Activated T-cell treated with anti-CD3 and anti-CD28 coated beads, Interleukin-2, amount 50 U/mL, for 72 hours (primary cell): ENCODE measurements at places on chromosomes 4 and X. TPM values are rescaled to one million over a fixed set of nuclear protein-coding genes. Genes with fewer than 3 reads are reported as not detected.

DNA sequence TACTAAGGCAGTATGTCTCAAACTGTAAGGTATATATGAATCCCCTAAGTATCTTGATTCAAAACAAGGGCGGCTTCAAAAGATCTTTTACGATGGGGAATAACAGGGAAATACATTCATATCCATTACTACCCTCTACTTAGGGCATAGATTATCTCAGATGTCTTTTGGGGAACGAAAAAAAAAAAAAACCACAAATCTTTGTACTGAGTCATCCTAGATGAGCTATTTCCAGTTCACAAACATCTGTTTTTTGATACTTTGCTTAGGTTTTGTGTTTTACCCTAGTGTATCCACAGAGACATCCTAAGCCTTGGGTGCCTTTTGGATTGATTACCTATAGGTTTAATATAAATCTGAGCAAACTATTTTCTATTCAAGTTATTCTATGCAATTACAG is 457.2 kb downstream of the NLGN4X start:
- DNase-seq: no peak

CSN2 gene
- total RNA-seq: not detected

GPC4 gene
- not detected for total RNA-seq

GRCh38 chr4:2256781-2257191 is 5.1 kb downstream of the MXD4 start:
- no peak for DNase-seq

MBNL3 gene
- 18.6 TPM for total RNA-seq

GRCh38 chr4:137678796-137679195 is 146.5 kb upstream of the PCDH18 start:
- no peak for DNase-seq

DNA sequence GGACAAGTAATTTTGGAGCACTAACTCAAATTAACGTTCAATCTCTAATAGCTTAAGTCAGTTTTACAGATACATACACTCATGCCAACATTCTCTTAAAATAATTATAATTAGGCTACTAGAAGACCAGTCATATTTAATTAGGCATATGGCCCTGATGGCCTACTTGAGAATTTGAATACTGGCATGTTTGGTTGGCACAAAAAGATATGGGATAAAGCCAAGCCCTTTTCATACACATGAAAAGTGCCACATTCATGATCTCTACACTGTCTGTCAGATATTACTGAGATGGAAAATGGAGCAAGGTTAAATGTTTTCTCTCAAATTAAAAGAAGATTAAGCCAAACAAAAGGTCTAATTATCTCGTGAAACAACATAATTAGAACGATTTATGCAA is 1091.0 kb downstream of the C4orf33 start:
- DNase-seq: no peak

HTN3 gene
- not detected for total RNA-seq

- no peak for DNase-seq
Measured at GRCh38 chrX:155877288-155877687, 3.9 kb upstream of the VAMP7 start.

BEND4 gene
- total RNA-seq: 0.41 TPM

SUPT20HL1 gene
- total RNA-seq: not detected

CORIN gene
- 0.29 TPM for total RNA-seq

DNA sequence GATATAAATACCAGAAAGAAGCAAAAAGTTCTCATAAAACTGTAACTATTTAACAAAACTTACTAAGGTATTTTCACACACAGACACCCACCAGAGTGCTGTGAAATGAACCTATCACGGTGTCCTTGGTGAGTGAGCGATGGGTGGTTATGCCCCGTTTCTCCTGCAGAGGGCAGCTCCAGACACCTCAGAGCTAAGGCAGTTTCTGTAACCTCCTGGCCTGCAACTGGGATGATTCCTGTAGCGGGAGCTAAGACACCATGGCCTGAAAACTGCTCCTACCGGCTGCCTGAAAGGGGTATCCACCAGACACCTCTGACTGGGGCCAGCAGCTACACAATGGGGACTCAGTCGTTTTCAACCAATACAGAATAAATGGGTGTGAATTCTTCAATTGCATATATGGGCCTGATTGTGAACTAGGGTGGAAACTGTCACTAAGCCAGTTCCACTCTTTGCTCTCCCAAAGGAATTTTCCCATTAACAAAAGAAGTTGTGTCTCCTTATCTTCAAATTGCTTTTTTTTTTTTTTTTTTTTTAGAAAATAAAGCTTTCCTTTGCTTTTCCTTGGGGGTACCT is 2375.8 kb upstream of the TENM3 start:
- peak; percentile 21 for DNase-seq
